Activated CD4-positive, alpha-beta T cell treated with anti-CD3 and anti-CD28 coated beads for 4 hours (primary cell): ENCODE measurements at places on chromosomes 5 and 9.

DNA sequence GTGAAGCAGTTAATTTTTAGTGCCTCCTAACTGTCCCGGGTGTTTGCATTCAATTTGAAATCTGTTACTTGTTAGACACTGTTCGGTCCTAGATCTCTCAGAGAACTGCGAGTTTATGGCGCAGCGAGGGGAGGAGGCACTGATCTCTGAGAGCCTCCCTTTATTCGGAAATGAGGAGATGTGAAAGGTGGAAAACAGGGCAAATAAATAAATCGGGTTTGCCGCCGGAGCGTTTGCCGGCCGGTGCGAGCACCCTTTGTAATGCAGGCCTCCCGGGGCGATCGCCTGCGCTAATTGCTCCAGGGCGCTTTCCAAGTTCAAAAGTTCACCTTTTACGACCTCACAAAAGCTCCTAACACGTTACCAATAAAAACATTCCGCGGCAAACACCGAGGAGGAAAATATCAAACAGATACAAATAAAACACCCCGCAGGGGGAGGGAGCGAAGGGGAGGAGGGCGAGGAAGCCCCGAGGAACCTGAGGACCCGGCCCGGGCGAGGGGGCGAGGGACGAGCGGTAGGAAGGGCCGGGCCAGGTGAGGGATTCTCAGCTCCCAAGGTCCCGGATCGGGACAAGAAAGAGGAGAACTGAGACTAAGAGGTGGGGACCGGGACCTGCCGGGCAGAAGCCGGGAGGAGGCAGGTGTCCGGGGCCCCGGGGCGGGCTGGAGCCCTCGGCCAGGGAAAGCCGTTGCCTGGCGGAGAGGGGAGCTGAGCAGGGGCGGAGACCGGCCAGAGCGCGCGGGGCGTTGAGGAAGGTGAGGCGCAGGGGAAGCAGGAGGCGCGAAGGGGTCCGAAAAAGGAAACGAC lies 1.4 kb downstream of the NR6A1 start:
- no peak for DNase-seq

GRCh38 chr5:106476630-106477029 lies 1194.1 kb downstream of the EFNA5 start:
- no peak for DNase-seq

DNA sequence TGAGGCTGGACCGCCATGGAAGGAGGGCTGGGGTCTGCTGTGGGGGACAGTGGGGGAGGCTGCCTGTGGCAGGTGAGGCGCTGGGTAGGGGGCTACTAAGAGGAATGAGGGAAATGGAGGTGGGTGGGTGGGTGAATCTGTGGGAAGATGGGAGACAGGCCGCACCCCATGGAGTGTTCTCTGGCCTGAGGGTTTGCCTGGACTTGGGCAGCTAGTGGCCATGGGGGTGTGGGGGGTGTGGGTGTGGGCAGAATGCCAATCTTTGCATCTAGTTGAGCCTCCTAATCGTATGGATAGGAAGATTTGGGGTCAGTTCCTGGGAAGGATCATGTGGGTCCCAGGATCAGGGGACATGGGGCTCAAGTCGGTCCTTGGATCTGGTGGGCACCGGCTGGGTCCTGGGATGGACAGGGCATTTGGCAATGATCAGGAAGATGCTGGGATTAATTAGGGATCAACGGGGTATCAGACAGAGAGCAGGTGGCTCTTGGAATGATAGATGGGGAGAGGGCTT lies 518 bp downstream of the ZDHHC12 start:
- DNase-seq, result no peak

DNA sequence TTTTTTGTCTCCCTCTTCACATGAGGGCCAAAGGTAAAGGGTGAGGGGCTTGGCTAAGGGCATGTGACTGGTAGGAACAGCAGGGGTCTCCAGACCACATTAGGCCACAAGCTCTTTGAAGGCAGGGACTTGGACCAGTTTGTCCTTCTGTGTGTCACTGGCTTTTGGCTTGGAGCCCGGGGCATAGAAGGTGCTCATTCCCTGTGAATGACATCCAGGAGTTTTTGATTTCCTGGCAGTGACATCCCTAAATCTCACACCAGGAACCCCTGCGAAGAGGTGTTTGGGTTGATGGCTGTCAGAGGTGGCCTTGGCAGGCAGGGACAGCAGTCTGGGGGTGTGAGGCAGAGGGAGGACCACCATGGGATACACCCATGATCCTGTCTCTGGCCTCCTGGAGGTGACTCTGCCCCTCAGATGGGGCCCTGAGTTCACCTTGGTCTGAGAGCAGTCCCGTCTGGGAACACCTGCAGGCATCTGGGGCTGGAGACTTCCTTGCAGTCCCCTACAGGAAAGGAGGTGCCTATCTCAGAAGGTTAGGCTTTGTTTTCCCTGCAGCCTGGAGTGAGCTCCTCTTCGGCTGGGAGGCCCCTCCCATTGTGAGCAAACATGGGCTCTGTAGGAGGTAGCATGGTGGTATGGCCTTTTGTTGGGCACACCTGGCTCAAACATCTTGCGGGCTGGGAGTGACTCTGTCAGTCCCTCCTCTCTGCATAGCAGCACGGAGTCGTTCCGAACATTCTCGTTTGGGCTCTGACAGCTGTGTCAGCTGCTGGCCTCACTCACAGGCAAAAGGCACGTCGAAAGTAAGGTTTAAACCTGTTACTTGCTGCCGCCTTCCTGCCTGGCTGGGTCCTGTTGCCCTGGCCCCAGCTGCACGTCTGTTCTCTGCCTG lies 38.6 kb upstream of the PITX1 start:
- DNase-seq, result no peak

DNA sequence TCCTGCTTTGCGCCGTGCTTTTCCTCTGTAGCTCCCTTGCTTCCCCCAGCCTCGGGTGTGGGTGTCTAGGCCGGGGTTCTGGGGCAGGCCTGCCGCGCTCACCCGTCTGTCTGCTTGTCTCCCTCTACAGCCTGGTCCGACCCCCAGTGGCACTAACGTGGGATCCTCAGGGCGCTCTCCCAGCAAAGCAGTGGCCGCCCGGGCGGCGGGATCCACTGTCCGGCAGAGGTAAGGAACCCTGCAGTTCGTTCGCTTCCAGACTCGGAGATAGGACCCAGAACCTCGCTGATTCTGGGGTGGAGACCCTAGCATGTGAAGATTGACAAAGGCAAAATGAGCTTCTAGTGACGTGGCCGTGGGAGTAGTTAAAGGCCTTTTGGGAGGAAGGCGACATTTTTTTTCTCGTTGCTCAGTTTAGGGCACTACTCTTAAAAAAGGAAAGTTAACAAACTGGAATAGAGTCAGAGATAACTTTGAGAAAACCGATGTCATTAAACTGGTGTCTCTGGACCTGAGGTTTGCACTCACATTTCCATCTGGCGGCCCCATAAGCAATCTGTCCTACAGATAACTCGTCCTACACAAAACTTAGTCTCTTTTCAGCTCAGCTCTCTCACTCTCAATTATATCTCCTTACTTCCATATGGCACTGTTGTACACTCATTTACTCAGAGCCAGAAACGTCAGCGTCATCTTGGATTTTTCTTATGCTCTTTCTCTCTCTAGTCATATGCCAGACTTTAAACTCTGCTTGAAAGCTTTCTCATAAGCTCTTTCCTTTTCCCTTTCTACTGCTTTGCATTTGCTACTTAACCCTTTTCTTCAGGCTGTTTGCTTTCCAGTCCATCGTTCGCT lies 561 bp downstream of the SEC61B start:
- no peak for DNase-seq

DNA sequence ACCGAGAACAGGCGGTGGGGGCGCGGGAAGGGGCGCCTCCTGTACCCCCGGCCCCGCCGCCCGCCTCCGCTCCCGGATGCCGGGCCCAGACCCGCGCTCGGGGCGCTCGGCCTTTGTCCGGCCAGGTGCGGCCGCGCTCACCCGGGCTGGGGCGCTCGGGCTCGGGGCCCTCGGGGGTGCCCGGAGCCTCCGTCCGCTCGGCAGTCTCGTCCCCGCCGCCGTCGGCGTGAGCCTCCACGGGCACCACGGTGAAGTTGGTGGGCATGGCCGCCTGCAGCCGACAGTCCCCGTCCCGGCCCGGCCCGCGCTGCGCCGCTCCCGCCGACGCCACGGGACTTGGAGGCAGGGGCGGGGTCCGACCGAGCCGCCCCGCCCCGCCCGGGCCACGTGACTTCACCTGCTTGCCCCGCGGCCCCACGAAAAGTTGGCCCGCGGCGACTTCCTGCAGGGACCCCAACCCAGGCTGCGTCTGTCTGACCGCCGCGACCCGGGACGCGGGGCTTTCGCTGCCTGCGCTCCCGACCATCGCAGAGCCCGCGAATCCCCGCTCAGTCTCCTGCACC lies at the start of gene SLC12A7:
TSS of gene SLC12A7 (minus strand) at position 337 of the 563 bp plus-strand sequence. CDS start at position 265, 72 bp downstream.
- peak; percentile 63 for DNase-seq

DNA sequence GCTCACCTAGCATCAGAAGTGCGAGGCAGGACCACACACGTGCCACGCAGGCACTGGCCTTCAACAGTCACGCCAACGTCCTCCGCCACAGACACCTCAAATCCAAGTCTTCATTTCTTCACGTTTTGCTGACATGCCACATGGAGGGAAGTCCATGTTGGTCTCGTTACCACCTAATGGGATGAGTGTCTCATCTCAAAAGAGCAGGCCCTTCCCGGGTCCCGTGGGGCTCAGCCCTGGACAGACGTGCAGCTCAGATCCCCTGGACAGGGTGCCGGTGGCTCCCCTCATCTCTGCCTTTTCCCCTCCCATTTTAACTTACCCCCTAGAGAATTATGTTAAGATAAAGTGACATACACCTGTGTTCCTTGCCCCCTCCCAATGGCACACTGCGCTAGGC lies 76.8 kb downstream of the MRPL36 start:
- no peak for DNase-seq

- DNase-seq, result no peak
Measured at GRCh38 chr5:180160789-180161188, 48.2 kb downstream of the RASGEF1C start.

DNA sequence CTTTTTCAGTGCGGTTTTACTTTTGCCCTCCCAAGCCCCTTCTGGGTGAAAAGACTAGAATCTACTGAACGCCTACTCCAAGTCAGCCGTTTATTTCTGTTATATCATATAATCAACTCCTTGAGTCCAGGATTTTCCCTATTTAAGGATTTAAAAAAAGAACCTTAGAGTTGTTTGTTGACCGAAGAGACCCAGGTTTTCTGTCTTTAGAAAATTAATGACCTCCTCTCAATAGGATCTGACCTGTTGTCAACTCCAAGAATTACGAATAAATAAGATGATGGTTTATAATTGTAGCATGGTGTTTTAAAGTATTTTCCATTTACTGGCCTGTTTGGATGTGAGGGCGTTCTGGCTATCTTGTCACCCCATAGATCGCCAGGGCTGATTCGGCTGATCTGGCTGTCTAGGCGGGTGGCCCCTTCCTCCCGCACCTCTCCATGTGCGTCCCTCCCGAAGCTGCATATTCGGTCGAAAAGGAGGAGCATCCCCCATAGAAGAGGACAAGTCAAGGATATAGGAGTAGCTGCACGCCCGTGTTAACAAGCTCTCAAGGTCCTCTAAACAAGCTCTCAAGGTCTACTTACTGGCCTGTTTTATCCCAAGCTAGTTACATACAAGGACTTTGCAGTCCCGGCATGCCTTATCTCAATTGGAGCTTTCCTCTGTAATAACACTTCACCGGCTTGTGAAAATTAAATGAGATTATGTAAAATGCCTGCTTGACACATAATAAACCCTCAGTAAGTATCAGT lies 1.1 kb upstream of the UBAP2 start:
- peak; percentile 5 for DNase-seq

GRCh38 chr9:34809504-34810186 lies 99.7 kb upstream of the CCL21 start:
- no peak for DNase-seq

GRCh38 chr5:146574713-146575112 lies 58.7 kb upstream of the GPR151 start:
- no peak for DNase-seq

- no peak for DNase-seq
Measured at GRCh38 chr5:40386289-40386688, 293.4 kb upstream of the PTGER4 start.

GRCh38 chr5:37375091-37375490 lies 4.0 kb upstream of the WDR70 start:
- no peak for DNase-seq

DNA sequence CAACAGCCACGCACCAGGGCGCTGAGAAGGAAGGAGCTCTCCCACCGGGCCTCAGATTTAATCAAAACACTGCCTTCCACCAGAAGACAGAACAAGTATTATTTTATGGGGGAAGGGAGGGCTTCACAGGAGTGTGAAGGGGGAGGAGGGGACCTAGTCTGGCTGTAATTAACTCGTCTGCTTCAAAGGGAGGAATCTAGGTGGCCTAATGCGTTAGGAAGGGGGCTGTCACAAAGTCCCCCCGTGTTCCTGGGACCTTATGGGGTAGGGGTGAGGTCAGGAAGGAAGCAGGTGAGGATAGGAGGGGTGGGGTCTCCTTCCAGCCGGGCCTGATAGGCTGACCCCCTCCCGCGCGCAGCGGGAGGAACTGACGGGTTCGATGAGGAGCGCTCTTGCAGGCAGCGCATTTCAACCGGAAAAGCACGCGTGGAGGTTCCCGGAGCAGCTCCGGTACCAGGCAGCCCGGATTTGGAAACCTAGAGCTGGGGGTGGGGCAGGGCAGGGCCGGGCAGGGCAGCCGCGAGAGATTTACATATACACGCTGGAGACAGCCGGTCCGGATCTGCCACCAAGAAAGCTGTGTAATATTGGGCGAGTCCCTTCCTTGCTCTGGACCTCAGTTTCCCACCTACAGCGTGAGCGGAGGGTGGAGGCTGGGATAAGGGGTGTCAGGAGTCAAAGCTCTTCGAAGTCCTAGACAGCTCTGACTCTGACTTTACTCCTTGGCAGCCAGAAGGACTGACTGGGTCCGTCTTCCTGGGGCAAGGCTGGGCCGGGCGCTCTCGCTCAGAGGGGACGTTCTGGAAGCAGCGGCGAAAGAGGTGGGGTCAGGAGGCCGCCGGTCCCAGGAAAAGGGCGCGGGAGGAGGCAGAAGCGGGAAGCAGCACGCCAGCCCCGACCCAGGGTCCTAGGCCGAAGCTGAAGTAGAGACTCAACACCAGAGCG lies 1.8 kb downstream of the SHB start:
- no peak for DNase-seq

DNA sequence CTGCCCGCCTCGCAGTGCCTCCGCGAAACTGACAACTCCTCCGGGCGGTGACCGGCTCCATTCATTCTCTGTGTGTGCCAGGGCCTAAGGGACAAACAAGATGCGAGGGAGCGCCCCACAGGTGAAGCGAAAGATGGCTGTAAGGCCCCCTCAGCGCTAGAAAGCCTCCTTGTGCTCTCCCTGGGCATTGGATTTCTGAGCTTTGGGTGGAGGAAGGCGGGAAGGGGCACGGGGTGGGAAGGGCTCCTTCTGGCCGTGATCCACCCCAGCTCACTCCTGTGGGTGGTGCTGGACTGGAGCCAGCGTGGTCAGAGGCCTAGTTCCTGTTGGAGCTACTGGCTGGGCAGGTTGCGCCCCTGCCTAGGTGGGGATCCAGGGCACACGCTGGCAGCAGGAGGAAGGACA lies 943 bp downstream of the GALNT12 start:
- DNase-seq, result no peak

DNA sequence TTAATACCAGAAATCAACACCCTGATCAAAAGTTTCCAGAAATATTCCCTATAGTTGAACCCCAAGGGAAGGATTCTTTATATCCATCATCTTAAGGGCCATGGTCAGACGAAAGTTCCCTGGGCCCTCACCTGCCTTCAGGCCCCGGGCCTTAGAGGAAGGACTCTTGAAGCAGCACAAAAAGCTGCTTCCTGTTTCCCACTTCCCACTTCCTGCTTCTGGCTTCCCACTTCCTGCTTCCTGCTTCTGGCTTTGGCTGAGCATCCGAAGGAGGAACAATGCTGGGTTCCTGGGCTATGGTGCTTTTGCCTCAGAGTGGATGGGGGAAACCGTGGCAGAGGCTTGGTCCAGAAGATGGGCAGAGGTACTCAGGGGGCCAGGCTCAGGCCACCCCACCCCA lies 25.8 kb upstream of the DAP start:
- DNase-seq, result no peak

- no peak for DNase-seq
Measured at GRCh38 chr9:130895481-130896232, 955 bp downstream of the QRFP start.

- no peak for DNase-seq
Measured at GRCh38 chr5:169566202-169566601, 17.4 kb upstream of the SPDL1 start.
